ENCODE measurements at places on chromosomes 5 and 9. TPM values are rescaled to one million over a fixed set of nuclear protein-coding genes. Genes with fewer than 3 reads are reported as not detected.

DNA sequence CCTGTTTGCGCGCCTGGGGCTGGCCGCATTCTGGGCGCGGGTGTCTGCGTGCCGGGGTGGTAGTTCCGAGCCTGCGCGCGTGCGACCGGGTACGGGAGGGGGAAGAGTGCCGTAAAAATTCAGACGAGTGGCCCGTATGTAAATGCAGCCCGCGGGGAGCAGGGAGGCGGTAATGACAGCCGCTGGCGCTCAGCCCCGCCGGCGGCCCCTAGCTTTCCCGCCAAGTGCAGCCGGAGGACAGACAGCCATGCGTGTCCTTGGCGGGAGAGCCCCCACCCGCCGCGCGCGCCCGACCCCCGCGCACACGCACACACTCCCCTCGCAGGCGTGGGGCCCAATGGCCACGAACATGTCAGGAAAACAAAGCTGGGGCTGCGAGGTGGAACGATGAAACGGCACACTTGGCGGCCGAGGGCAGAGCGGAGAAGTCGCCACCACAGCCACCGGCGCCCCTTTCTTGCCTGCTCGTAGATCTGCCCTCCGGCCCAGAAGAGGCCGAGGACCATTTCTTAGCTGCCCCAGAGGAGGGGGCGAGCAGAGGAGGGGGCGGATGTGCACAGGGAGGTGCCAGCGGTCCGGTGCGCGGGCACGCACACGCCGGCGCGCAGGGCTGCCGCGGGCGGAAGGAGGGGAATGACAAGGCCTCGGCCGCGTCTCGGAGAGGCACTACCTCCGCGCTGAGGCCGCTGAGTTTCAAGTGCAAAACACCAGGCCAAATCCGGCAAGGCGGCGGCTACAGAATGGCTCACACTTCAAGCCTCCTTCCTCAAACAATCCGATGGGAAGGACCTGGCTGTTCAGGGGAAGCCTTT is 208.4 kb downstream of the MEF2C start:
- DNase-seq = no peak

DNA sequence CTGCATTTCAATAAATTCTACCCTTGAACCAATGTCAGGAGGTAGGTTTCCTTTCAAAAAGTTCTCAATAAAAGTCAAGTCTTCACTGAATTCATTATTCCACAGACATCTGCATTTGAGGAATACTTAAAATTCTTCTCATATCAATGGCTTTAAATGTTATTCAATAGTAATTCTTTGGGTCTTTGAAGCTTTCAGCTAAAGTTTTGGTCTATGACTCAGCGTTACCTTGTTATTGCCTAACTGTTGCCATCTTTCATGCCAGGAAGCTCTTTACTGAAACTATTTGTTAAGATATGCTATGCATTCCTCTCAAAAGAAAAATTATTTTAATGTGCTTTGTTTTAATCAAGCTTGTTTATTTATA is 170.5 kb downstream of the NNT start:
- peak; percentile 61 for DNase-seq

DNA sequence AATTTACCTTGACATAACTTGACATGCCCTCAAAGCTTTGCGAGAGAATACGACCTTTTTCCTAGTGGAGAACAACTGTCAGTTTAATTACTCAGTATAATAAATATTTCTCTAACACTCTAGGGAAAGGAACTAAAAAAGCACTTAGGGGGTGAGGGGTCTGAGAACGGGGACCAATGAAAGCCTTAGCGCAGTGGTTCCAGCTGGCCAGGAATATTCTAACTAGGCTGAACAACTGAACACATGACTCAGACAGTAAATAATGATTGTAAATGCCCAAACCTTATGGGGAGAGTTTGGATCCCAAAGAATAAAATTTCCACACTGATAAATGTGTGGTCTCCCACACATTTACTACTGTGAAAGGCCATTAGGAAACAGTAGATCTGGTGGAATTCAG is 14.9 kb downstream of the MYO10 start:
- peak; percentile 64 for DNase-seq

F12 gene
- total RNA-seq = 0.43 TPM

- DNase-seq = no peak
Measured at GRCh38 chr5:176769911-176770310, 40.4 kb upstream of the UNC5A start.

- DNase-seq = peak; percentile 90
Measured at GRCh38 chr5:14900693-14901461, 29.3 kb upstream of the ANKH start.

- DNase-seq = peak; percentile 43
Measured at GRCh38 chr9:89095761-89096528, 82.7 kb downstream of the SHC3 start.

DNA sequence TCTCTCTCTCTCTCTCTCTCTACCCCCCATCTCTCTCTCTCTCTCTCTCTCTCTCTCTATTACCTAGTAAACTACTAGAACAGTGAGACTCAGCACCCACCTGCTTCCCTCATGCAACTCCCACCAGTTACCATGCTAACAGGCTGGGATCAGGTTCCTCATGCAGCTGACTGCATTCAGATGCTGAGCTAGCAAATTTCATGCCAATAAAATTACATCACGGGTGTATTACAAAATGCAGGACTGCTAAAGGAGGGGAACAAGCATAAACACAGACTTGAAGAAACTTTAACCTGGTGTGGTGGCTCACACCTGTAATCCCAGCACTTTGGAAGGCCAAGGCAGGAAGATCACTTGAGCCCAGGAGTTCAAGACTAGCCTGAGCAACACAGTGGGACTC is 76.0 kb downstream of the CEMIP2 start:
- DNase-seq = peak; percentile 79

AMBP gene
- not detected for total RNA-seq

GRCh38 chr5:56900395-56900794 is 9.0 kb upstream of the SETD9 start:
- DNase-seq = peak; percentile 8

DNA sequence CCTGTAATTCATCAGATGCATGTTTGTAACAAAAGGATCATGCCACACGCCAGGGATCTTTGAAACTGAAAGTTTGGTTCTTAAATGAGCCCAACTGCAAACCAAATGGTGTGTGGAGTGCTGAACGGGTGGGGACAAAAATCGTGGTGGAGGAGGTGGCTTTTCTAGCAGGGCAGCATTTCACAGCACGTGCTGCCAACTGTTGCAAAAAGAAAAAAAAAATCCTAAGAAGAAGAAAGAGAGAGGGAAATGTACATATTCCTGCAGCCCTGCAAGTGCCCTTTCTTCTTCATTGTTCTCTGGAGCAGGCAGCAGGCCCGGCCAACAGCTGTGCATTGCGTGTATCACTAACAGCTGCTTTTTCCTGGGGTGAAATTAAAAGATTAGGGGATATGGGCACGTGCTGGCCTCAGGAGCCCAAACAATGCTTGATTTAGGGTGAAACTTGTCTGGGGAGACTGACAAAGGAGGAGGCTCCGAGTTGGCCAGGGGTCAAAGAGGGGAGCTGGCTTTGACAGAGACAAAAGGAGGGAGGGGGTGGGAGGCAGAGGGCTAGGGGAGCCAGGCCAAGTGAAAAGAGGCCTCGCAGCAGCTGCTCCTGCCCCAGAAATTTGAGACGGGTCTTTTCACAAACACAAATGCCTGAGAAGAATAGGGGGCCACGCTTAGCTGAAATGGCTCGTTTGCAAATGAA is 73.0 kb downstream of the GADD45G start:
- no peak for DNase-seq

DNM1 gene
- total RNA-seq = 36.1 TPM

DNA sequence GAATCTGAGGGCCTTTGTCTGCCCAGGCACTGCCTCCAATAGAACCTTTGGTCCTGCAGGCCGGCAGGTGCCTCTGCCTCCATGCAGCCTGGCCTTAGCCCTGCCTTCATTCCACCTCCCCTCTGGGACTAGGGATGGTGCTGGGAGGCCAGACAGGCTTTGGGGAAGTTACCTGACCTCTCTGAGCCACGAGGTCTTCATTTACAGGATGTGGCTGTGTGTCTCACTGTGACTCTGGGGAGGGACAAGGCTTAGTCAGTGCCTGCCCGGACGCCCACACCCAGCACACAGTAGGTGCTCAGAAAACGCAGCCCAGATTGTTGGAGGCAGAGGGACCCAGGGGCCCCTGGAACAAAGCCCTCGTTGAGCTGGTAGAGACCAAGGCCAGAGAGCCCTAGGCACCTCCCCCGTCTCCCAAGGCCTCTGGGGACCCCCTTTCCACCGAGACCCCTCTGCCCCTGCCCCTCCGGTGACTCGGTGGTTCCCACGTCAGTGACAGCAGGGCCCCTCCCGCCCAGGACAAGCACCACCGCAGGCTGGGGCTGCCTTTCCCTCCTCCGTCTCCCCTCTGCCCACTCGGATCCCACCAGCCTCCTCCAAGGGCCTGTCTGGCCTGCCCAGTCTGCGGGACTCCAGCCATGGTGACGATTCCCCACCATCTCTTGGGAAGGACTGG is 46.9 kb upstream of the EGFL7 start:
- DNase-seq = no peak

GRCh38 chr9:100579665-100580064 is 1.8 kb downstream of the CAVIN4 start:
- DNase-seq = peak; percentile 28

POMT1 gene
- 36.3 TPM for total RNA-seq

ARHGEF37 gene
- 0.64 TPM for total RNA-seq

DNA sequence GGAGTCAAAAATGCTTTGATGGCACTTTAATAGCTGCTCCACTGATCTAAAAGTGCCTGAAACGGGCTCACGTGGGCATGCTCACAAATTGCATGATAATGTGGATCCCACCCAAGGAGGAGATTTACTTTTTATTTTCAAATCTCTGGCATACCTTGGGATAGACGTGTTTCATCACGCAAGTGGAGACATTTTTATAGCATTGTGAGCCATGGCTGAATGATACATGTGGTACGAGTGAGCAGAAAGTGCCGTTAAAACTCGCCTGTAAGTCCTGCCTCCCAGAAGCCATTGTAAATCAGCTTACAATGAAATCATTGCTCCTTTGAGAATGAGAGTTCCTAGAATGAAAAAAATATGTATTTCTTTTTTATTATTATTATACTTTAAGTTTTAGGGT is 514.7 kb downstream of the MAT2B start:
- DNase-seq = no peak

DNA sequence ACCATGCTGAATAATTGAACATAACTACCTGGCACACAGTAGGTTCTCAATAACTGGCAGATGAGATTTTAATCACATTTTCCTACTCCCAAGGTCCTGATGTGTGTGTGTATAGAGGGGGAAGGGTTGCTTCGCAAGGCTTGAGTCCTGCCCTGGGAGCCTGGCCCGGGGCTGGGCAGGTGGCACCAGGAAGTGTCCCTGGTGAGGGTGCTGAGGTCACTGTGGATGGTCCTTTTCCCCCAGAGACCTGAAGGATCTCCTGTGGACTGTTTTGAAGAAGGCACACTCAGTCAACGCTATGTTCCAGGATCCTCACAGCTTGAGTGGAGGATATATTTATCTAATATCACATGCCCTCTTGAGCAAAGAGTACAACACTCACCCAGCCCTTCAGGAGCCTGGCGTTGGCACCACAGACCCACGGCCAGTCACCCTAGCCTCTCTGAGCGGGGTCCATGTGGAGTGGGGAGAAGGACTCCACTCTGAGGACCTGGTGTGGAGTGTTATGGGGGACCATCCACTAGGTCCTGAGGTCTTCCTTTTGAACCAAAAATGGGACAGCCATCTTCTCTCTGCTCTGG is 177.8 kb downstream of the GABBR2 start:
- no peak for DNase-seq

DAPK1 gene
- total RNA-seq = 3.9 TPM

GRCh38 chr5:109690242-109690974 is 681 bp downstream of the MAN2A1 start:
- DNase-seq = peak; percentile 36

GRCh38 chr5:952597-953271 is 55.9 kb upstream of the NKD2 start:
- no peak for DNase-seq

DNA sequence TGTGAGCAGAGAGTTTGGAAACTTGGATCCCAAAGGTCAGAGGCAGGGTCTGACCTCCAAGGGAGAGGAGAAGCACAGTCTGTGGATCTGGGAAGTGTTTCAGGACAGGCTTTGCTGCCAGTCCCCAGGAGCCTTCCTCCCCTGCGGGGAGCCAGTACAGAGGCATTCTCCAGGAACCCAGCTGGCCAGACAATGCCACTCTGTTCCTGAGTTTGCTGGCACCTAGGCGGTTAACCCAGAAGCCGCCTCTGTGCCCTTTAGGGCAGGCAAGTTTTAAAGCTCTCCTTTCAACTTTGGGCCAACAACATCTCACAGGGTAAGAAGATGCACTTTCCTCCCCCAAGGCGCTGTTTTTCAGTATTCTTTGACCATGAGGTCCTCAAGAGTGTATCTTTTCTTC is 37.0 kb upstream of the FGF1 start:
- DNase-seq = no peak

RNF208 gene
- total RNA-seq = not detected

SLC34A3 gene
- total RNA-seq = under 0.01 TPM

GRCh38 chr9:14373706-14374105 is 59.8 kb upstream of the NFIB start:
- DNase-seq = no peak

- DNase-seq = no peak
Measured at GRCh38 chr5:144779368-144779767, 608.7 kb downstream of the KCTD16 start.

DNA sequence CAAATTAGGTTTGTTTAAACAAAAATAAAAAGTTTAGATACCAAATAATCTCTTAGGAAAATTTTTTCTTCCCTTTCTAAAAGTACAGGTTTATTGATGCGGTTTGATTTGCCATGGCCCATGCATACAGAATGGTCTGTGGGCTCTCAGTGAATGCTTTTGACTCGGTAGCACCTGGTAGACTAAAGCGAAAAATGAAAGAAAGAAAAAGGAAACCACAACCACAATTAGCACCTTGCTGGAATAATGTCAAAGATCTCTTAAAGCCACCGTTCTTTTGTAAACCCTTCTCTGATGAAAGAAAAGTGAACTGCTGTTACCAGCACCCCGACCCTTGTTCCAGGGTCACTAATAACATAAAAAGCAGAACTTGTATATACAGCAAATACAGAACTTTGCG is 157.9 kb downstream of the NFIB start:
- no peak for DNase-seq

DNA sequence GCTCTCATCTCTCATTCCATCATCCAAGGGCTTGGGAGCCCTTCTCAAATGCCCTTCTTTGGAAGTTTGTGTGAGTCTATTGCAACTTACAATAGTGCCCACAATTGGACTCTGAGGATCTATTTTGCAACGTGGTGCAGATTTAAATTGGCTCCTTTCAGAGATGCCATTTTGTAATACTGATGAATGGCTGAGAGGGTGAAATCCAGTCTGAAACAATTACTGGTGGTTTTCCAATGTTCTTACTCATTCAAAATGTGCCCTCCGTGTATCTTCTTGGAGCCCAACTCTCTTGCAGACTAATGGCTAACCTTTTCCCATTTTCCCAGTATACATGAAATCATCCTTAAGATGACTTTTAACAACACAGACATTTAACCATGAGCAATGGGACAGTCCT is 6.1 kb downstream of the ZNF462 start:
- DNase-seq = no peak

FRMPD1 gene
- total RNA-seq = under 0.01 TPM

- no peak for DNase-seq
Measured at GRCh38 chr9:37806271-37806670, 5.7 kb downstream of the DCAF10 start.

GRCh38 chr9:114006931-114007691 is 71.0 kb downstream of the AMBP start:
- DNase-seq = no peak

Data from fibroblast of villous mesenchyme (primary cell).